ENCODE measurements at places on chromosomes 5 and 9. TPM values are rescaled to one million over a fixed set of nuclear protein-coding genes. Genes with fewer than 3 reads are reported as not detected.

Gene OR1K1
- not detected for total RNA-seq

- DNase-seq: no peak
Measured at GRCh38 chr9:133140174-133140505, 19.1 kb upstream of the RALGDS start.

DNA sequence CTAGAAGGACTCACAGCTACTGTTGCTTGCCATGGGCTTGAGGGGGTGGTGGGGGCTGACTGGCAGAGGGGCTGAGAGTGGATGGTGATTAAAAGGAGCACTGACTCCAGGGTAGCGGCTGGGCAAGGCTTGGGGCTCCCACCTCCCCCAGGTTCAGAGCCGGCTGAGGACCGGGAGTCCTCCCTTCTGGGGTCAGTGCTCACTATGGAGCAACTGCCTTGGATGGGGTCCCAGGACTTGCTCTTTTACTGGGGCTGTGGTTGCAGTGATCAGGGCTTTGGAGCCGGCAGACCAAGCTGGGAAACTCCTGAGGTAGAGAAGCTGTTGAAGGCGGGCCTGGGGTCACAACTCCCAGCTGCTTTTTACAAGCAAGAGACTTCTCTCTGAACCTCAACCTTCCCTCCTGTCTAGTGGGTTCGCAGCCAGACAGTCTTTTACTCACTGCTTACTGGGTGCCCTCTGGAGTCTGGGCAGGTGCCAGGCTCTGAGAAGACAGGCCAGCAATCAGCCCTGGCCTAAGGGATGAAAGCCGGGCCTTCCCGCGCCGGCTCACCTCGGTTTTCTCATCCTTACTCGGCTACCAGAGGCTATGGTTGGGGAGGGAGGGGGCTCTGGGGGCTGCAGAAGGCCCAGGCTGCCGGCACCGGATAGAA lies 795 bp upstream of the ASS1 start:
- no peak for DNase-seq

DNA sequence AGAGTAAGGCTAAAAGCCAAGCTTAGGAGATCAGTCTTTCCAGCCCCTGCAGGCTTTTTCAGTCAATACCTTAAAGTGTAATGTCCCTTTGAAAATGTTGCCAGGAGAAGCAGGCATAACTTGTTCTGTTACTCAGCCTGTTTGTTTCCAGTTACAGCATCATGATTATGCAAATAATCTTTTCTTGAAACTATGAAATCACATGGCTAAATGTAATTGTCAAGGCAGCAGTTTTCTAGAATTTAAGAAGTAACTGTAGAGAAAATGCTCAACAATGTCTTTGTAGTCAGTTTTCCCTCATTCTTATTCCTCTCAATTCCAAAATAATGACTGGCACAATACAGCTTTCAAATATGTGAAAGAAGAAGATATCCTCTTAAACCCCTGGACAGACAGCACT lies 1.9 kb upstream of the GPR107 start:
- DNase-seq: no peak

DNA sequence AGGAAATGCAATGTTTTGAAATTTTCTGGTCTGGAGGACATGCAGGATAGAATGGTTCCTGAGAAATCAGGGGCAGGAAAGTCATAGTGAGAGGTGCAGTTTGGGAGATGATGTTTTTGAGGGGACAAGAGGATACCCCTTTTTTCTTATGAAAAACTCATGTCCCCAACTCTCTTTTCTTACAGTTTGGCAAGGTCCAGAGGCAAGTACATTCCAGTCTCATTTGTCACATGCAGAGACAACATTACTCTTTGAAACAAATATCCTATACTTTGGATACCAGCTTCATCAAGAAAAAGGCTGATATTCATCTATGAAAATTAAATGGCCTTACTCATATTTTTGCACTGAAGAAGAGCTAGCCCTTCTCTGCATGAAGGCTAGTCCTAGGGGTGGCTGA lies 48.2 kb downstream of the EQTN start:
- no peak for DNase-seq

GRCh38 chr9:127121628-127122175 lies 733 bp downstream of the ANGPTL2 start:
- DNase-seq: no peak

Gene RLN1
- 0.87 TPM for total RNA-seq

Data from activated T-helper 2 cell treated with anti-CD3 and anti-CD28 coated beads, Interferon-gamma antibody, Interleukin-2, Interleukin-4, amounts not matched to agents 10 μg/mL and 5 μg/mL and 100 μg/mL, durations not matched to agents 14 hours and 24 hours and 36 hours (primary cell).